ENCODE measurements at places on chromosomes 4 and X.

GRCh38 chr4:3314706-3315260 lies 22.0 kb downstream of the RGS12 start:
- DNase-seq, result no peak

DNA sequence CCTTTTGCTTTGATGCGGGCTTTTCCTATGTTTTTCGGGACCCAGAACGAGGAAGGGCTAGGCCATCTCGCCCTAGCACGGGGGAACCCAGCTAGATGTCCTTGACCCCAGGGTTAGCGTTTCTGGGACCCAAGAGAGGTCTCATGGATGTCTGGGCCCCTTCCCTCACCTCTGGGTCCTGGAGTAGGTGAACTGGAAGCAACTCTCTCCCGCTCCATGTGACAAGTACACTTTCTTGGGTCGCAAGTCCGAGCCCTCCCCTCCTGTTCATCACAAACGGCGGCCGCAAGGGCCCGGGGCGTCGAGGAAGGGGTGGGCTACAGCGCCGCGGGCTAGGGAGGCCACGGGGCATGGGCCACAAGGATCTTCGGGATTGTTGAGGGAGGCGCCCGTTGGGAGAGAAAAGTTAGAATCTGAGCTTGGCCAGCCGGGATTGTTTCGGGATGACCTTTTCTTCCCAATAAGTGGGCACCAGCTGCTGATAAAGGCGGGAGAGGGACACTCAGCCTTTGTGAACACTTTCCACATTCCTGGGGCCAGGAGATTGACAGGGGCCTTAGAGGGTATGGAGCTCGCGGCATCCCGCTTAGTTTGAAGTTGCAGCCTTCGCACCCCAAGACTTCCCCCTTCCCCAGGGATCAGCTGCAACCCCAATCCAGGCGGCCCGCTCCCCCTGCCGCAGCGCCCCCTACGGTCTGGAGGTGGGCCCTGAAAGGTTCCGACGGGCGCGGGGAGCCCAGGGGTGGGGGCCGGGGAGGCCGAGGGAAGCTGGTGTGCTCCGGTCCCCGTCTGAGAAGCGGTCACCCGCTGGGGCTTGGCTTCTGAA lies 136.9 kb upstream of the ZIC3 start:
- no peak for DNase-seq

GRCh38 chr4:45131020-45131419 lies 404.7 kb upstream of the GNPDA2 start:
- DNase-seq, result no peak

- DNase-seq, result no peak
Measured at GRCh38 chr4:117784266-117784665, 250.0 kb upstream of the NDST3 start.

DNA sequence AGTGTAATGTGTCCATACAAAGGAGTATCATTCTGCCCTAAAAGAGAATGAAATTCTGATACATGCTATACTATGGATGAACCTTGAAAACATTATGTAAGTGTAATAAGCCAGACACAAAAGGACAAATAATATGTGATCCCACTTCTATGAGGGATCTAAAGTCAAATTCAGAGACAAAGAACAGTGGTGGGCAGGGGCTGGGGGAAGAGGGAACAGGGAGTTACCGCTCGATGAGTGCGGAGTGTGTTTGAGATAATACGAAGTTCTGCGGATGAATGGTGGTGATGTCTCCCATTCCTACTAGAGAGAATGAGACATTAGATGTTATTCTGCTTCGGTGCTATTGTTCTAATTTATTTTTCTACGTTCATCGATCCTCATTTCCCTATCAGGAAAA lies 46.1 kb upstream of the TLR2 start:
- no peak for DNase-seq

- DNase-seq, result no peak
Measured at GRCh38 chrX:102712216-102712966, at the start of gene GPRASP2. Gene GPRASP2 (plus strand): TSS chrX:102712448. CDS start chrX:102714870, 2,422 bp downstream.

DNA sequence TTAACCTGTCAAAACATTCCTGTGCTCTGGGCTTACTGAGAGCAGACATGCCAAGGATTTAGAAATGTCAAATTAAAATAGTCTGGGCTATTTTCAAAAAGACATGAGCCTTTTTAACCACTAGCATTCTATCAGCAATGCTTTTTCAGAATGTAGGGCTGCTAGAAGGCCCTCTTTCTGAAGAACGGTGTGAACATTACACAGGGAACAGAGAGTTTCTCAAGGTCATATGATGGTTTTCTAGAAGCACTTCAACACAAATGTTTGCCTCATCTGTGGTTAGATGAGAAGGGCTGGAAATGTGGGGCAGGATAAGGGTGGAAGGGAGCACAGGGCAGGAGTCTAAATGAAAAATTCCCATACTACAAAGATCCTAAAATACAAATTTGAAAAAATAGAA lies 39.3 kb downstream of the GRIA3 start:
- no peak for DNase-seq

DNA sequence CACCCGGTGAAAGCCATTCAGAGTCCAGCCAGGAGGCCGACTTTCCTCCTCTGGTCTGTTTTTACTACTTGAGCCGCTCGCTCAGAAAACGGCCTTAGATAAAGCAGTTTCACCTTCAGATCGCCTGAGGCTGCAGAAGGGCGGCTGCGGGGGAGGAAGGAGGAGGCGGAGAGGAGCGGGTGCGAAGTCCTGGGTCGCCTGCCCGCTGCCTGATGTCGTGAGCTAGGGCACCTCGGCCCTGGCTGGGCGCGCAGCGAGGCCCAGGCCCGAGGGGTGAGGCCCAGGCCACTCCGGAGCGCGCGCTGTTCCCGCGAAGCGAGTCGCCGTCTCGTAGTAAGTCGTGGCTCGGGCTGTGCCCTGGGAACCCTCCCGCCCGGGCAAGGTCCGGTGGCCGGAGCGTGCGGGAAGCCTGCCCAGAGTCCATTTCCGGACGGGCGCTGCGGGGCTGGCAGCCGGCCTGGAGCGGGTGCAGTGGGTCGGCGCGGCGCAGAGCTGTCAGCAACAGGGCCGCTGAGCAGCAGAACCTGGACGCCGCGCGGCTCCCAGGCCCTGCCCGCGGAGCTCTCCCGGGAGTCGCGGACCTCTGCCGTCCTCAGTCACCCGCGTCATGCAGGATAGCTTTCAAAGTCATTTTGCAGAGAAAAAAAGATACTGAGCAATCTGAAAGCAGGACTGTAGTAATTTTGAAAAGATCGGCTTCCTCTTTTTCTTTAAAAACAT lies 18.6 kb downstream of the TRIM2 start:
- DNase-seq, result no peak

All from NCI-H2081 treated with DMSO at 0.1 percent for 48 hours (cell line).